Immature natural killer cell (primary cell): ENCODE measurements at places on chromosomes 1 and 21. TPM values are rescaled to one million over a fixed set of nuclear protein-coding genes. Genes with fewer than 3 reads are reported as not detected.

DNA sequence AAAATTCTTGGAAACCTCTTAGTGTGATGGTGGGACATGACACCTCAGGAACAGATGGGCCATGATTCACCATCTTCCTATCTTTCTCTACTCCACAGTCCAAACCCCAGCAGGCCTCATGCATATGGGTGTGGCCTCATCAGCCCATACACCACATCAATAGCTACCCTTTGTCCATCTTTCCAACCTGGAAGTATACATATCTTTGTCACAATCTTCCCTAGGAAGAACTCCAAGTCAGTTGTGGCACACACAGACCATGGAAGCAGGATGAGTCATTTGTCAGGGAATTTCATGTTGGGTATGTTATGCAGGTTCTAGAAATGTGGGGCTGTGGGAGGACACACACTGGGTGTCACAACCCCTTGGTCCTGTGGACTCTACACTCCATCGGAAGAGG lies 30.5 kb upstream of the CLCA4 start:
- DNase-seq = no peak

DNA sequence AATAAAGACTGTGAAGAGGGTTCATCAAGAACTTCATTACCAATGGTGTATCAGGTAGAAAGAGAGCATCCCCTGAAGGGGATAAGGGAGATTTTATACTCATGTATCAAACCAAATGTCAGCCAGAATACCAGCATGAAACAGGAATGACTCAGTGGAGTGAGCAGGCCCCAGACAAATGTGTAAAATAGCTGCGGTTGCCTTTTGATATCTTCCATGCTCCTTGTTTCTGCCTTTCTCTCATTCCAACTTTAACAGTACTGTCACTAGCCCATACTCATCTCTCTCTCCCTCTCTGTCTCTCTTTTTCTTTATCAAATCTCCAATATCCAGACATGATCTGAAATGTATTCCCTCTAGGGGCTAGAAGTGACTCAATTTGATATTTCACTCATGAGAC lies 47.8 kb downstream of the GPR88 start:
- DNase-seq = no peak

GRCh38 chr1:43288058-43288784 lies 2.8 kb upstream of the C1orf210 start:
- DNase-seq = no peak

DNA sequence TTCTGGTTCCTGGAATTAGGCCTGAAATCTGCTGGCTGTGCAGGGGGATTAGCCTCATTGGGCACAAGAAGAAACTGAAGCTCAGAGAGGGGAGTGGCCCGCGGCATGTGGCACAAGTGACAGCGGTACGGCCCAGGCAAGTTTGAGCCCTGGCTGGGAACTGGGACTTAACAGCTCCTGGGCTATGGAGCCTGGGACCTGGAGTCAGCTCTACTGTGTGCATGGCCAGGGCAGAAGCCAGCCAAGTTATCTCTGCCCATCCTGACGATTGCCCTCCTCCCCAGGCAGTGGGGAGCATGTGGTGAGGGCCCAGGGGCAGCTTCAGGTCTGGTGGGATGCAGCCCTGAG lies 61.3 kb downstream of the ALPL start:
- no peak for DNase-seq

- no peak for DNase-seq
These were observed 192.9 kb upstream of the HP1BP3 start for GRCh38 chr1:20980051-20980450.

DNA sequence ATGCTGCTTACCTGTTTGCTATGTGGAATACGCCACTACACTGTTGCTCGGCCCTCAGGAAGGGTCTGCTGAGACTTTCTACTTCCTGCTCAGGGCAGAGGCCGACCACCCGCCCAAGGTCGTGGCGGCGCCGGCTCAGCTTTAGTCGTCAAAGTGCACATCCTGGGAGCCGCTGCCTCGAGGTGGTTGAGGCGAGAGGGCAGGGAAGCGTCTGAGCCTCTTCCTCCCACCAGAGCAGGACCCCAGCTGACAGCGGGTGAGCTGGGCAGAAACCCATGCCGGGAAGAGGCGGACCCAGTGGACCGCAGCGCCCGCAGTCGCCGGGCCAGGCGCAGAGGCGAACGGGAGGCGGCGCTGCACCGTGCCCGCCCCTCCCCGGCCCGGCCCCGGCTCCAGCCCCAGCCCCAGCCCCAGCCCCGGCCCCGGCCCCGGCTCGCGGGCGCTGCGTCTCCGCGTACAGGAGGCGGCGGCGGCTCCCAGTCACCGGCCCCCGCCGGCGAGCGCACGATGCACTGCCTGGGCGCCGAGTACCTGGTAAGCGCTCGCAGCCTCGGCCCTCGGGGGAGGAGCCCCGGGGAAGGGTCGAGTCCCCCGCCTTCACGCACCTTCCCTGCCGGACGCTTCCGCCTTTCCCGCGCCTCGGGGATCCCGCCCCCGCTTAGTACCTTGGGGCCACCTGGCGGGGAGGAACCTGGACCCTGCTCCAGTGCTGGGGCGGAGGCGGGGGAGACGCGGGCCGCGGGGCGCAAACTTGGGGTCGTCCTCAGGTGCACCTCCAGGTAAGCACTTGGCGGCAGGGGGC lies at the start of gene SLC44A3:
Gene SLC44A3, plus strand, starts transcription at position 413 of the 802 bp plus-strand sequence. Its CDS starts 95 bp downstream, at position 508.
- DNase-seq = peak; percentile 15

DNA sequence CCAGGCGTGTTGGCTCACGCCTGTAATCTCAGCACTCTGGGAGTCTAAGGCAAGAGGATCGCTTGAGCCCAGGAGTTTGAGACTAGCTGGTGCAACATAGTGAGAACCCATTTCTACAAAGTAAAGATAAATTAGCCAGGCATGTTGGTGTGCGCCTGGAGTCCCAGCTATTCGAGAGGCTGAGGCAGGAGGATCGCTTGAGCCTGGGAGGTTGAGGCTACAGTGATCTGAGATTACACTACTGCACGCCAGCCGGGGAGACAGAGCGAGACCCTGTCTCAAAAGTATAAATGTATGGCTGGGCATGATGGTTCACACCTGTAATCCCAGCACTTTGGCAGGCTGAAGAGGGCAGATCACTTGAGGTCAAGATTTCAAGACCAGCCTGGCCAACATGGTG lies 51.5 kb upstream of the LBR start:
- no peak for DNase-seq

DNA sequence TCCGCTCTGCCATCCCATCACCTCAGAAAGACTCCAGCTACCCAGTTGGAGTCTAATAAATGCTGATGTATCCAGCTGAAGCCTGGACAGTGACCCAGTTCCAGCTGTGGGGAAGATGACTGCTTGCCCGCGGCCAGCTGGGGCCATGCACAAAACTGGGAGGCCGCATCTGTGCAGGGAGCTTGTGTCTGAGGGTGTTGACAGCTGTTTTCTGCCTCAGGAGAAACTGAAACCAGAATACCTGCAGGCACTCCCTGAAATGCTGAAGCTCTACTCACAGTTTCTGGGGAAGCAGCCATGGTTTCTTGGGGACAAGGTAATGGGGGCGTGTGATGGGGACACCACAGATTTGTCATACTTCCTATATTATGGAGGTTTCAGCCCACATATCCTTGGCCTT lies 3.2 kb downstream of the GSTM2 start:
- no peak for DNase-seq

GRCh38 chr1:6185635-6186382 lies 5.7 kb upstream of the CHD5 start:
- DNase-seq = no peak

DNA sequence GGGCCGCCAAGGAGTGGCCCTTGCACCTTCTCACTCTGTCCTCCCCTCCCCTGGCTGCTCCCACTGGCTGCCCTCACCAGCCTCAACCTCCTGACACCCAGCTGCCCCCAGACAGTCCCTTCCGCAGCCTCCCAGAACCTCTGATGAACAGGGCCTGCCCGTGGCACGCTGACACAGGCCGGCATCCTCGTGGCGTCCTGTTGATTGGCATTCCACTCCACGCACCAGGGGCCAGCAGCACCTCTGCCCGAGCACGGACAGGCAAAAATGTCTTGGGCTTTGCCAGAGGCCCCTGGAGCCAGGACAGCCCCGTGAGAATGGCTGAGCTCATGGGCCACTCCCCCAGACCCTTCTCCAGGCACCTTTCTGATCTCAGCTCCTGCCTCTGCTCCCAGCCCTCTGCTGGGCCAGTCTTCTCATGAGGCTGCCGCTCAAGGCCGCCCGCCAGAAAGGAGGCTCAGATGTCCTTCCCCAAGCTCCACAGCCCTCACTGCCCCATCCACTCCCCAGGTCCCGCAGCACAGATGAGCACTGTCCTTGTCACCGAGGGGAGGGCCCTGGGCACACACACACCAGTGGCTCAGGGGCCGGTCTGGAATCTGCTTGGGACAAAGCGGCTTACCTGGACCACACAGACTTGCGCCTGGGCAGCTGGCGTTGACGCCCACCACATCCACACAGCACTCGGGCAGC lies 15.8 kb upstream of the RNF223 start:
- no peak for DNase-seq

GRCh38 chr1:194512957-194513356 lies 1326.5 kb upstream of the B3GALT2 start:
- DNase-seq = no peak

The ICOSLG gene
- polyA plus RNA-seq = not detected

The NTNG1 gene
- not detected for polyA plus RNA-seq

The FCGR2B gene
- polyA plus RNA-seq = 21.0 TPM

The PITHD1 gene
- 82.4 TPM for polyA plus RNA-seq

The MROH9 gene
- not detected for polyA plus RNA-seq

The LENEP gene
- polyA plus RNA-seq = not detected

The ABCG1 gene
- 8.2 TPM for polyA plus RNA-seq
